ENCODE measurements at places on chromosomes 1 and 21.

- DNase-seq: no peak
Measured at GRCh38 chr1:113253187-113253586, 137.1 kb upstream of the MAGI3 start.

GRCh38 chr1:52053862-52054261, 1.1 kb downstream of the TXNDC12 start:
- DNase-seq: no peak

GRCh38 chr21:43825936-43826622, 36.7 kb downstream of the RRP1 start:
- DNase-seq: no peak

DNA sequence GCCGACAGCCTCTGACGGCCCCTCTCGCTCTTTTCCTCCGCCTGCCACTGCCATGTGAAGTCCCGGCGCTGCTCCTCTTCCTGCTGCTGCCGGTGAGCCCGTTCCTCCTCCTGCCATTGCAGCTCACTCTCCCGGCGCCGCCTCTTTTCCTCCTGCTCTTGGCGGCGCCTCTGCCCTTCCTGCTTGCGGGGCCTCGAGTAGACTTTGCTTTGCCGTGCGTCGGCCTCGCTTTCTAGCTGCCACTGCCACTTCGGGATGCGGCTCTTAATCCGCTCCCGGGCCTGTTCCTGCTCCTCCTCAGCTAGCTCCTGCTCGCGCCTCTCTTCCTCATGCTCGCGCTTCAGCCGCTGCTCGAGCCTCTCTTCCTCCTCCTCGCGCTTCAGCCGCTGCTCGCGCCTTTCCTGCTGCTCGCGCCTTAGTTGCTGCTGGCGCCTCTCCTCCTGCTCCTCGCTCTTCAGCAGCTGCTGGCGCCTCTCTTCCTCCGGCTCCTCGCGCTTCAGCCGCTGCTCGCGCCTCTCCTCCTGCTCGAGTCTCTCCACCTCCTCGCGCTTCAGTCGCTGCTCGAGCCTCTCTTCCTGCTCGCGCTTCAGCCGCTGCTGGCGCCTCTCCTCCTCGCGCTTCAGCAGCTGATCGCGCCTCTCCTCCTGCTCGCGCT, 4.3 kb downstream of the TCHH start:
- DNase-seq: no peak

GRCh38 chr1:202107321-202107761, 15.4 kb upstream of the GPR37L1 start:
- no peak for DNase-seq

- DNase-seq: no peak
Measured at GRCh38 chr1:39144924-39145323, 59.6 kb upstream of the MACF1 start.

DNA sequence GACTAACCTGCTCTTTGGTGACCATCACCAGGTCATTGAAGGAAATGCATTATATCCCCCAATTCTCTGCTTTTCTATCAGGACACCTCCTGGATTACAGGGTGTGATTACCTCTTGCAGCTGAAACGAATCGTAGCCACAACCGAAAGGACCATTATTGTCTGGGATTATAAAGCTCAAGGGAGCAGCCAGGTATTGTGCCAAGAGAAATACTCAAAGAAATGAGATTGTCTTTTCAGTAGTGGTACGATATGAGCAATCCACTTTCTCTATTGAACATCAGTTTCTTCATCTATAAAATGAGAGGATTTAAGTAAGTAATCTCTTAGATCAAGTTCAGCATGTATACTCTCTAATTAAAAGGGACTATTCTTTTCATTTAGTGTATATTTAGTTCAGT, 27.3 kb downstream of the WDR64 start:
- no peak for DNase-seq

- no peak for DNase-seq
Measured at GRCh38 chr1:61491497-61491896, 233.4 kb downstream of the TM2D1 start.

DNA sequence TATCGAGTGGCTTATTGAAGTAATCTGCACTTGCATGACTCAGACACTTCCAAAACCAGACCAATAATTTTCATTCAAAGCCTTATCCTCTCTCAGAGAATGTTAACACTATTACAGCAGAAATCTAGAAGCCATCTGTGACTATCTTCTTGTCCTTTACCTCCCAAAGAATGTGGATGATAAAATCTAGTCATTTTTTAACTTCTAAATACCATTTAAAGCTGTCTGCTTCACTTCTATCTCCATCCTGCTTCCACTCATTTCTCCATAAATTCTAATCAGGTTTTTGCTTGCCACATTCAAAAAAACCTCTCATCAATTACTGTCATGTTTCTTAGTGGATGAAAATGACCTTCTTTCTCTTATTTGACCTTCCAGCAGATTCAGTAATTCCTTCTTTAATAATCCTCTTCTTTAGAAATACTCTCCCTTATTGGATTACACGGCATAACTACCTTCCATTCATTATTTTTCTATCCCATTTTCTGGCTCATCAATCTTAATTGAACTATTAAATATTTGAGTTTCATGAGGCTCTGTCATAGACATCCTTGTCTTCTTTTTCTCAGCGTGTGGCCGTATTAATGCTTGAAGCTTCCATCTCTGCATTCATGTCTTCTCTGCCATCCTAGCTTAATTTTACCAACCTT, 1999.4 kb downstream of the MRPL39 start:
- no peak for DNase-seq
